ENCODE measurements at places on chromosomes 4 and X. TPM values are rescaled to one million over a fixed set of nuclear protein-coding genes. Genes with fewer than 3 reads are reported as not detected.

GBA3 gene
- not detected for total RNA-seq

GASK1B gene
- 37.6 TPM for total RNA-seq

TENM3 gene
- 6.3 TPM for total RNA-seq

GPR50 gene
- total RNA-seq, result not detected

CDX4 gene
- total RNA-seq, result not detected

TRPC3 gene
- total RNA-seq, result 0.45 TPM
